Naive thymus-derived CD8-positive, alpha-beta T cell (primary cell): ENCODE measurements at places on chromosomes 2 and 18.

DNA sequence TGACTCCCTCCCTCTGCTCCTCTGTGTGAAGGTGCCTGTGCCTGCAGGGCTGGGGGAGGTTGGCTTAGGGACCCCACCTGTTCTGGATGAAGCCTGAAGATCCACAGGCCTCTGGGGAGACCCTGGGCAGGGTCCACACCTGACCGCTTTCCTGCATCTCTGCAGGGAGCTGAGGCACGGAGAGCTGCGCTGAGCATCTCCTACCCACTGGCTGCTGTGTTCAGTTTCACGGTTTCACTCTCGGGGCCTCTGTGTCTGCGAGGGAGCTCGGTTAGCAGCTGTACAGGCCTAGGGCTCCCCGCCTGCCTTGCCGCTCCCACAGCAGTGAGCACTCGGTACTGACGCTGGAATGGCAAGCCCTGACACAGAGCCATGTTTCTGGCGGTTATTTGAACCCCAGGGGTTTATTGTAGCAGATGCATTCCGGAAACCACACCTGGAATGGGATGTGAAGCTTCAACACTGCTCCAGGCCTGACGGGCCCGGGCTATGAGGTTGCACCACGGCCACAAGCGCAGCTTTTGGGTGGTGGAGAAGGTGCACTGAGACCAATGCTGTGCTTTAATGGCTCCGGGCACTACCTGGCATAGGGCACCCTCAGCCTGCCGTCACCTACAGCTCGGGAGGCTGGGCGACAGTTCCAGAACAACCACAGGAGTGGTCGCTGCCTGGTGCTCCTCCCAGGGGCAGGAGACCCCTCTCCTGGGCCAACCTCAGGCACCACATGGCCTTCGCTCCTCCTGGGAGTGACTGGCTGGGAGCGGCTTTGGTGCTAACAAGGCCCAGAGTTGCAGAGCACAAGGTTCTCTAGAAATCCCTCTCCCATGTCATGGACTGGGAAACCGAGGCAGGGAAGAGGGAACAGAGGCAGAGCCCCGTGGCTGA, 257.9 kb downstream of the NDUFA10 start:
- DNase-seq = no peak

GRCh38 chr2:198638577-198638976, 819.2 kb downstream of the SATB2 start:
- no peak for DNase-seq

DNA sequence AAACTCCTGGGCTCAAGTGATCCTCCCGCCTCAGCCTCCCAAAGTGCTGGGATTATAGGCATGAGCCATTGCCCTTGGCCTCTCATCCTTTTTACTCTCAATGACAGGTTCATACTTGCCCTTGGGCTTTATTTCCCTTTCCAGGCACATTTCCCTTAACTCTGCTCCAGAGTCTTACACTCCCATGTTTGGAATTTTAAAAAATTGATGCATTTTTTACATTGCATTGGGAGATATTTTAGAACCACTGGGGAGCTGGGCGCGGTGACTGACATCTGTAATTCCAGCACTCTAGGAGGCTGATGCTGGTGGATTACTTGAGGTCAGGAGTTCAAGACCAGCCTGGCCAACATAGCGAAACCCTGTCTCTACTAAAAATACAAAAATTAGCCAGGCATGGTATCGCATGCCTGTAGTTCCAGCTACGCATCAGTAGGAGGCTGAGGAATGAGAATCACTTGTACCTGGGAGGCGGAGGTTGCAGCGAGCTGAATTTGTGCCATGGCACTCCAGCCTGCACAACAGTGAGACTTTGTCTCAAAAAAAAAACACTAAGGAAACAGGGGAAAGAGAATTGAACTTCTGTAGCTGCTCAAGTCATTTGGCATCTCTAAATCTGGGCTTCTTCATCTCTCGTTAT, 18.2 kb downstream of the TGIF1 start:
- no peak for DNase-seq

DNA sequence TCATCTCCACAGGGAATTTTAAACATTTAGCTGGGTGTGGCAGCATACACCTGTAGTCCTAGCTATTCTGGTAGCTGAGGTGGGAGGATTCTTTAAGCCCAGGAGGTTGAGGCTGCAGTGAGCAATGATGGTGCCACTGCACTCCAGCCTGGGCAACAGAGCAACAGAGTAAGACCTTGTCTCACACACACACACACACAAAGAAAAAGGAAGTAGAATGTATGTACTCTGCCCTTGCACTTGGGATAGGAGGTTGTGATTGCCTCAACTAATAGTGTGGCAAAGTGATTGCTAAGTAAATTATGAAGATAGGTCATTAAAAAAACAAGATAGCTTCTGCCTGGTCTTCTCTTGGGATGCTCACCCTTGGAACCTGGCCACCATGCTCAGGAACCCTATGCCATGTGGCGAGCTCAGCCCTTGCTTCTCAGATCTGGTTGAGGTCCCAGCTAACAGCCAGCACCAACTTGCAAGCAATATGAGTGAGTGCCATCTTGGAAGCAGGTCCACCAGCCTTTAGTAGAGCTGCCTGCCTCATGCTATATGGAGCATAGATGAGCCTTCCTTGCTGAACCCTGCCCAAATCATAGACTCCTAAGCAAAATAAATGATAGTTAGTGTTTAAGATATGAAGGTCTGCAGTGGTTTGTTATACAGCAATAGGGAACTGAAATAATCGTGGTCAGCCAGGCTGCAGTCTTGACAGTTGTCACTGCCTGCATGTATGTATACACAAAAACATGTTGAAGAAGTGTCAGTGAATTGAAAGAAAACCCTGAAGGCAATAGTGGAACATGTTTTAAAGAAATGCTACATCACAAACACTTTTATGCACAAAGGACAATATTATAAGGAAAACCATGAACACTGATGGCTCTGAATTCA, 30.1 kb upstream of the PNO1 start:
- DNase-seq = no peak

- DNase-seq = no peak
These were observed 400.6 kb downstream of the THSD7B start for GRCh38 chr2:137165968-137166367.

DNA sequence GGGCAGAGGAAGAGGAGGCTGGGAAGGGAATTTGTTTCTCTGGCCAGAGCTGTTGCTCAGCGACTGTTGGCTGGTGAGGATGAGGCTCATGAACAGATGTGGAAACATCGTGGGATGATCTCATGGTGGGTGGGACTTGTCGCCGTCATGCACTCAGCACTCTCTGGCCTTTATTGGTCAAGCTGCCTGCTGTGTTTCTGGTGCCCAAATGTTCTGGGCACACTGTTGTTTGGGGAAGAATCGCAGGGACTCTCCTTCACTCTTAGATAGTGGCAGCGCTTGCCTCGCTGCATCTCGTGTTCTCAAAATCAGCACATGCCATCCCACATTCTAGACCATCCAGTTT, 145.6 kb downstream of the AGAP1 start:
- DNase-seq = no peak

DNA sequence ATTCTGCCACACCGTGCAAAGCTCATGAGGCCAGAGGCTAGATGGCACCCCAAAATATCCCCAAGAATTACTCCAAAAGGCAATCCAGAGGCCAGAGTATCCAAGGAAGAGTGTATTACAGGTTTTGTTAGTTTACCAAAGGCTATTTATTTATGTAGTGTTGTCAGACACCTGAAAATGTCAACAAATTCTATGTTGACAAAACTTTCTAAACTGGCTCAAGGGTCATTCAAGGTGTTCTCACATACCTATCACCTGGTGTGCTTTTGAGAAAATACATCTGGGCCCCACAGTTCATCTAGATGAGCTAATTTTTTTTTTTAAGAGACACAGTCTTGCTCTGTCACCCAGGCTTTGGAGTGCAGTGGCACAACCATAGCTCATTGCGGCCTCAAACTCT, 12.4 kb upstream of the DTNB start:
- DNase-seq = no peak
